Forelimb muscle (tissue), 1 donor: ENCODE measurements at places on chromosomes 2 and 18.

GRCh38 chr18:26563024-26563423, 14.7 kb upstream of the KCTD1 start:
- DNase-seq = no peak

- no peak for DNase-seq
Observed at GRCh38 chr2:109079590-109079989, 49.4 kb upstream of the SH3RF3 start.

DNA sequence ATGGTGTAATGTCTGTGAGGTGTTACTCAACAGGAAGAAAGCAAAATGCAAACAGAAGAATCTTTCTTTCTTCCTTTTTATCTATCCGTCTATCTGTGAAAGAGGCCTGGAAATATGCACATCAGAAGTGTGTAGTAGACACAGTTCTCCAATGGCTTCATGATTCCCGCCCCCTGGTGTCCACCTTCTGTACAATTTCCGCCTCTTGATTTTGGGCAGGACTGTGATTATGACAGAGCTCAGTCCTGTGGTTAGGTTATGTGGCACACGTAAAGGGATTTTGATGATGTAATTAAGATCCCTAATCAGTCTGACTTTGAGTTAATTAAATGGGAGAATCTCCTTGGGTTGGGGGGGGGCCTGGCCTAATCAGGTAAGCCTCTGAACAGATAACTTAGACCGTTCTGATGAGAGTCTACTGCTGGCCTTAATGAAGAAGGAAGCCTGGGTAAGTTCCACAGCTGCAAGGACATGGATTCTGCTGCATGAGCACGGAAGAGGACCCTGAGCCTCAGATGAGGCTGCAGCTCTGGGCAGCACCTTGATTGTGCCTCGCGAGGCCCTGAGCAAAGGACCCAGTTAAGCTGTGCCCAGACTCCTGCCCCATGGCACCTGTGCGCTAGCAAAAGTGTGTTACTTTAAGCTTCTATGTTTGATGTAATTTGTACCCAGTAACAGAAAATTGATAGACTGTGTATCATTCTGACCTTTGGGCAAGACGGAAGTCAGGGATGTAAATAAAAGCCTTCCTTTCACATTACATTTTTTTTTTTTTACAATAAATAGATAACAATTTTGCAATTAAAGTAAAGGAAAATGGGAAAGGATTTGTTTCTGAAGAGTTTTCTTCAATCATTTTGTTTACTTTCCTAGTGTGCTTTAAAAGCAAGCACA, 11.3 kb upstream of the KCNF1 start:
- DNase-seq = no peak

DNA sequence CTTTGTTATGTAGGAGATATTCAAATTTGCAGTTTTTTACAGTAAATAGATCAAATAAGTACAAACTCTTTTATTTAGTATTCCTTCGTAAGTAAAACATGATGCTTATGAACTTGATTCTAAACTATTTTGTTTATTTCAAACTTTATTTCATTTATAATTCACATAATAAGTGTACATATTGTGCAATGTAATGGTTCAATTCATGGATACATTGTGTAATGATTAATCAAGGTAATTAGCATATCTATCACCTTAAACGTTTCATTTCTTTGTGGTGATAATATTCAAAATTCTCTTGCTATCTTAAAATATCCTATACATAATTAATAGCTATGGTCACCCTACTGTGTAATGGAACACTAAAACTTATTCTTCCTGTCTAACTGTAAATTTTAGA, 525.9 kb upstream of the ZNF804A start:
- DNase-seq = no peak

DNA sequence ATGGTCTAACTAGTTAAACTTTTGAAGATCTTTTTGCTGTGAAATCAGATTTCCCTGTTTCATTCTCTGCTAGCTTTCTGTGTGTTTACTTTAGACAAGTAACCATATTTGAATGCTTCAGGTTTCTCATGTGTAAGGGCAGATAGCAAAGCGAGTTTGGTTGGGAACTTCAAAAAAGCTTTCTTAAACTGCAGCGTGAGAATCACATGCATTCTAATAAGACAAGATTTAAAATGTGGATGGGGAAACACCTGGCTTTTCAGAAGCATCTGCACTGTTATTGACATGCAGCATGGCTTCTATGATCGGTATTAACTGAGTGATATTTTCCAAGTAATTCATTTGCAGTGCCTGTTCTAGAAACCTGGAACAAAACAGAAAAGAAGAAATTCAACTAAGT, 119.3 kb downstream of the ABCA12 start:
- DNase-seq = no peak

- DNase-seq = no peak
Observed at GRCh38 chr18:2486426-2486825, 84.9 kb downstream of the METTL4 start.

GRCh38 chr2:194465641-194466040, 1191.4 kb upstream of the SLC39A10 start:
- DNase-seq = peak; percentile 25

DNA sequence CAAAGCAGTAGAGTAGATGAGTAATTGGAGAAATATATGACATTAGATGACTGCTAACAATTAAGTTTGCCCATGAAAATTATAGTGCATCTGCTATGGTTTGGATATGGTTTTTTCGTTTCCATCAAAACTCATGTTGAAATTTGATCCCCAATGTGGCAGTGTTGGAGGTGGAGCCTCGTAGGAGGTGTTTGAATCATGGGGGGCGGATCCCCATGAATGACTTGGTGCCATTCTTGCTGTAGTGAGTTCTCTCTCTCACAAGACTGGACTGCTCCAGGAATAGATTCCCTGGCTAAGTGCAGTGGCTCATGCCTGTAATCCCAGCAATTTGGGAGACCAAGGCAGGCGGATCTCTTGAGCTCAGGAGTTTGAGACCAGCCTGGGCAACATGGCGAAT, 9.7 kb upstream of the CUL3 start:
- no peak for DNase-seq

DNA sequence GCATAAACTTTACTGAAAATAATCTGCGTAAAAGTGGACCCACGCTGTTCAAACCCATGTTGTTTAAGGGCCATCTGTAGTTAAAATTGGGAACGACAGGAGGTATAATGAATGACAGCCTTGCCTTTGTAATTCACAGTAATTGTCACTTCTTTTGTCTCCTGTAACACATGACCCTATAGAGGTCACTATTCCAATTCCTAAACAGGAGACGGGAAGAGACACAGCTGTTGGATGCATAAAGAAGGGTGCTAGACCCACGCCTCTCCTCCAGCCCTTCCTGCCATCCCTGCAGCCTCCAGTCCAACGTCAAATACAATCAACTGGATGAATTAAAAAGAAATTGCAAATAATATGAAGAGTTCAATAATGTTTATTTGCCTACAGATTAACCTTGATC, 63.1 kb upstream of the NFATC1 start:
- DNase-seq = no peak

- DNase-seq = no peak
Observed at GRCh38 chr2:101089419-101089818, 61.8 kb downstream of the TBC1D8 start.

DNA sequence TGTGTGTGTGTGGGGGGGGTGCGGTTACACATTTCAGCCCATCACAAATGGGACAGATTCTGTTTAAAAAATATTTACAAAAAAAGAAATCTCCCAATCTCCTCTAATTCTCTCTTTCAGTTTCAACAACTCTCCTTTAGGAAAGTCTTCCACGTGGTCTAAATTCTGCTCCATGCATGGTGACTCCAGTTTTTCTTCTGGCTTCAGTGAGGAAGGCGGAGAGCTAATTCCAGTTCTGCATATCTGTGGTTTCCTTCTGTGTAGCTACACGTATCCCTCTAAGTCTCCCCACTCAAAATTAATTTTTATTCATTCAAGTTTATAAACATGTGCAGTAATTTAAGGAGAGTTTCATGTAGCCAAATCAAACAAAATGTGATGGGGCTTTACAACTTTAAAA, 111.6 kb downstream of the SLC4A3 start:
- DNase-seq = no peak

DNA sequence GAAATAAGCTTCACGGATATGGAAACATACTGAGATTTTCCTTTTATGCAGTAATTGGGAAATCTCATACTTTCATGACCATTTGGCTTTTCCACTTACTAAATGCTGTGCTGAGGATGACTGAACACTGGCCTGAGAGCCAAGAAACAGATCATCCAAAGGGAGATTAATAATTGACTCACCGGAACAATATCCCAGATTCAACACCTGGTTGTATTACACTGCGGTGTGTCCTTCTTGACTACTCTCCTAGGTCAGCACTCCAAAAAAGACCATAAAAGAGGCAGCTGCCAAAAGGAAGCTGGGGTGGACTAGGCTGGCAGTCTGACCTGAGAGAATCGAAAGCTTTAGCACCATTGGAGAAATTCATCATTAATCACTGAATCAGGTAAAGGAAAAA, 469.1 kb downstream of the CBLN2 start:
- DNase-seq = no peak

GRCh38 chr2:67600946-67601345, 203.8 kb downstream of the ETAA1 start:
- no peak for DNase-seq

DNA sequence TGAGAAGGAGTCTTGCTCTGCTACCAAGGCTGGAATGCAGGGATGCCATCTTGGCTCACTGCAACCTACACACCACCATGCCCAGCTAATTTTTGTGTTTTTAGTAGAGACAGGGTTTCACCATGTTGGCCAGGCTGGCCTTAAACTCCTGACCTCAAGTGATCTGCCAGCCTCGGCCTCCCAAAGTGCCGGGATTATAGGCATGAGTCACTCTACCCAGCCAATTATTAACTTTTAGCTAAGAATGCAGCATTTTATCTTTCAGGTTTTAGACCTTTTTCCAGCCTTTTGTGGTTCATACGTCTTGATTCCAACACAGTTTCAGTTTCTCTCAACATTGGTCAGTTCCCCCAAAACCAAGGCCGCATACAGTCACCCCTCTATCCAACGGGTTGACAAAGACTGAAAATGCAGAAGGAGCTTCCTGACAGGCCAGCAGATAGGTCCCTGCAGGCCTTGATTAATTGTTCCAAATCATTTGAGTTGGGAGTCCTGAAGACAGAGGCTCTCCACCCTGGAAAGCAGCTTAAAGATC, 262.2 kb upstream of the KLHL29 start:
- no peak for DNase-seq

GRCh38 chr2:105866216-105867185, 121.8 kb downstream of the NCK2 start:
- DNase-seq = no peak

DNA sequence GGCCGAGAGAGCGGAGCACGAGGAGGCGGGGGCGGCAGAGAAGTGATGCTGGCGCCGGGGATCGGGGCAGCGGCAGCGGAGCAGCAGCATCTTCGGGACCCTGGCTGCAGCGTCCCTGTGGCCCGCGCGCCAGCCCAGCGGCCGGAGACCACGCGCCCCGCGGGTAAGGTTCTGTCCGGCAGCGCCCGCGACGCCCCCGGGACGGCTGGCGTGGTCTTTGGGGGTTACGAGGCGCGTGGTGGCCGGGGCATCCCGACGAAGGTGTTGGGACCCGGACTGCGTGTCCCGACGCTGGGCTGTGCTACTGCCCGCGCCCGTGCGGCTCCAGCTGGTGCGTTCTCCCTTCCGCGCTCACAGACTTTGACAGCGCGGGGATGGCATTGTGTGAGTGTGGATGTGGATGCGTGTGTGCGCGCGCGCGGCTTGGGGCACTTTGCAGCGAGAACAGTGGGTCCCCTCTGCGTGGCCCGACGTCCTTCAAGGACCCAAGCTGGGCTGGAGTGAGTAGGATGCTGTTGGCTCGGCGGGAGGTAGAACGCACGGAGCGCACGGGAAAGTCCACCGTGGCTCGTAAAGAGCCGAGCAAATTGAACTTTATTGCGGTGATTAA, 405.0 kb downstream of the XIRP2 start:
- no peak for DNase-seq

DNA sequence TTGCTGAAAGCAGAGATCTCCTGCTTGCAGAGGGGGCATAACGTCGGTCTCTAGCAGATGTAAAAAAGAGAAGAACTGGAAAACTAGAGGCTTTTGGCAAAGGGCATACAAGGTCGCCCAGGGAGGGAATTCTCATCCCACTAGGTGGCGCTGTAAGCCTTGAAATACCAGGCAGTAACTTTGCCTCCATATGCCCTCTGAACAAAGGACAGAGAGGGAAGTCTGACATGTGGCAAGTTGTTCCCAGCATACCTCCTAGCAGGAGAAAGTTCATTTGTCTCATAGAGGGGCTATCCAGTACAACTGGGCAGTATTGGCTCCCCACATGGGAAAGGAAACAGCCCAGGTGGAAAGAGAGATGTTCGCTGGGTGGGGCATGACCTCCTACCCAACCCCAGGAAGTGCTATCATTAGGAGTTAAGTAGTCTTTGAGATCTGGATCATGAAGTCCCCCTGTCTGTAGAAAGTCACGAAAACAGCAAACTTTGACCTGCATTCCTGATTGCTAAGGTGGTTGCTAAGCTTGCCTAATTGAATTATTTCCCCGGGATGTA, 39.9 kb downstream of the STK17B start:
- no peak for DNase-seq

- DNase-seq = no peak
Observed at GRCh38 chr18:48698707-48699106, 159.9 kb downstream of the CTIF start.

GRCh38 chr2:164714471-164714870, 93.2 kb upstream of the GRB14 start:
- no peak for DNase-seq

DNA sequence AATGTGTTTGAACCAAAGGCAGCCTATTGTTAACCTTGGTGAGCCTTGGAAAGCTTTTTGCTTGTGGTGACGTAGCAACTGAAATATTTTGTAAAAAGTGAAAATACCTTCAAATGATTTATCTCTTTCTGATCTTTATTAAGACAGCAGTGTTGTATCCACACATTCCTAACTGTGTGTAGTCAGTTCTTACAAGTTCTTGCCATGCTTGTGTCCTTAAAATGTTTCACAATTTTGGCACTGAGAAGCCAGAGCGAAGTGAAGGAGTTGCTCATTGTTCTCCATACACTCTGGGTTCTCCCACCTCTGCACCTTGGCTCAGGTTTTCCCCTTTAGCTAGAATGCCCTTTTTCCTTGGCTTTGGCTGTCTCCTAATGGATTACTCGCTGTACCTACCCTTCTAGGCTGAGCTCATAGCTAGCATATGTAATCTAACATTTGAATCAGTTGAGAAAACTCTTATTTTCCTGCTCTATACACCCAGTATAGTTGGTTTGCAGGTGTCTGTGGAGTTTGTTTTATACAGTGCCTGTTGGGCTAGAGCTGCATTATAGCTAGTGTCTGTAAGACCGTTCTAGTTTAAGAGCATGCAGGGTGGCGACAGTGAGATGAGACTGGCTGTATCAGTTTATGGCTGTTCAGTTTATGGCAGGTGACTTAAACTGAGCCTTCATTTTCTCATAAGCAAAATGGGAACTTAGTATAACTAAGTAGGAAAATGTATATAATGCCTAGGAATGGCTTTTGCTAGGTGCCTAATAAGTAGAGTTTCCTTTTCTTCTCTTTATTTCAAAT, 45.5 kb downstream of the FMNL2 start:
- DNase-seq = no peak

- no peak for DNase-seq
Observed at GRCh38 chr2:235845245-235845644, 322.9 kb downstream of the GBX2 start.

DNA sequence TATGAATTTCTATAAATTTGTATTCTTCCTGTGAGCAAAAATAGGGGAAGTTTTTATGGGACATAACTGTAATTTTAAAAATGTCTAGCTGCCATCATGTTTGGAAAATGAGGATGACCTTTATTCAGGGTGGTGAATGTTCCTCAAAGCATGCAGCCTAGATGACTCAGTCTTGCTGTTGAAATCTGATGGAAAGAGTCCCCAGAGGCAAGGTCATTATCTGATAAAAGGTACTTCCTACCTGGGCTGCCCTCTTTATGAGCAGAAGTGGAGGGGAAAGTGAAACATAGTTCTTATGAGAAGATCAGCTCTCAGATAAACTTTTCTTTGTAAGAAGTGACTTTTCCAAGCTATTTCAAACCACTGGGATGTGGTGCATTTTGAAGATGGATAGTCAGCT, 1144.7 kb upstream of the PIK3C3 start:
- DNase-seq = no peak
